ENCODE measurements at places on chromosomes 11 and 22.

DNA sequence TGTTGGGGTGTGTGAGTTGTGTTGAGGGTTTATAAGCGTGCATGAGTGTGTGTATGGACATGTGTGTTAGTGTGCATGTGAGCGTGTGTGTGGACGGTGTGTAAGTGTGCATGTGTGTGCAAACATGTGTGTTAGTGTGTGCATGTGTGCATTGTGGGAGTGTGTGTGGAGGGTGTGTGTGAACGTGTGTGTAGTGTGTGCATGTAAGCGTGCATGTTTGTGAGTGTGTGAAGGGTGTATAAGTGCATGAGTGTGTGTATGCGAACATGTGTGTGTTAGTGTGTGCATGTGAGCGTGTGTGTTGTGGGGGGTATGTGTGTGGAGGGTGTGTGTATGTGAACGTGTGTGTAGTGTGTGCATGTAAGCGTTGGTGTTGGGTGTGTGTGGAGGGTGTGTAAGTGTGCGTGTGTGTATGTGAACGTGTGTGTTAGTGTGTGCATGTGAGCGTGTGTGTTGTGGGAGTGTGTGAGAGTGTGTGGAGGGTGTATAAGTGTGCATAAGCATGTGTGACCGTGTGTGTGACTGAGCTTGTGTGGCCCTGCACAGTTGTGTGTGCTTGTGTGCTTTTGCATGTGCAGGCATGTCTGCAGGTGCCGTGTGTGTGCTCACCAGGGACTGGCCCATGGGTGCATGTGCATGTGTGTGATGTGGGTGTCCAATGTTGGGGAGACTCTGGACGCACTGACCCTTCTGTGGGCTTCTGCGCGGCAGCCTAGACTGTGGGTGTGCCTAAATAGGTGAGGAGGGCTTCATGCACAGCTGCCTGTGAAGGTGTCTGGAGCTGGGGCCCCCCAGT lies 866.2 kb downstream of the TBC1D22A start:
- no peak for DNase-seq

GRCh38 chr22:49186762-49187161 lies 640.9 kb downstream of the BRD1 start:
- no peak for DNase-seq

GRCh38 chr11:86678296-86678695 lies 5.9 kb upstream of the ME3 start:
- no peak for DNase-seq

DNA sequence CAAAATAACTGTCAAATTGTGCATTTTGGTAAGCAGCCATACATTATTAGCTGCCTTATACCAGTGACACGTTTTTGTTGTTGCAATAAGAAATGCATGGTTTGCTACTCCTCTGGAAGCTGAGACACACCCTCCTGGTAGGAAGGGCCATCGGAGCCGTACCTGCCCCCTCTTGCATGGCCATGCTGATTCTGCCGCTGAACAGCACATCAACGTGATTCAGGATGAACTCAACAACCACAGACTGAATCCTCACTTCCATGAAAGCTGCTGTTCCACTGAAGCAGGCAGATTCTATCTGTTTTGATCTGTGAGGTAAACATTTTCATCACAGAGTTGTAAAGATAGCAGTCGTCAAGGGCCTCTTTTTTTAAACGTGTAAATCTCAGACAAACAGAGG lies 38.6 kb upstream of the TP53AIP1 start:
- no peak for DNase-seq

- DNase-seq: no peak
Measured at GRCh38 chr11:98740321-98740720, 280.4 kb upstream of the CNTN5 start.

- DNase-seq: no peak
Measured at GRCh38 chr11:70240337-70240736, 30.2 kb upstream of the PPFIA1 start.

DNA sequence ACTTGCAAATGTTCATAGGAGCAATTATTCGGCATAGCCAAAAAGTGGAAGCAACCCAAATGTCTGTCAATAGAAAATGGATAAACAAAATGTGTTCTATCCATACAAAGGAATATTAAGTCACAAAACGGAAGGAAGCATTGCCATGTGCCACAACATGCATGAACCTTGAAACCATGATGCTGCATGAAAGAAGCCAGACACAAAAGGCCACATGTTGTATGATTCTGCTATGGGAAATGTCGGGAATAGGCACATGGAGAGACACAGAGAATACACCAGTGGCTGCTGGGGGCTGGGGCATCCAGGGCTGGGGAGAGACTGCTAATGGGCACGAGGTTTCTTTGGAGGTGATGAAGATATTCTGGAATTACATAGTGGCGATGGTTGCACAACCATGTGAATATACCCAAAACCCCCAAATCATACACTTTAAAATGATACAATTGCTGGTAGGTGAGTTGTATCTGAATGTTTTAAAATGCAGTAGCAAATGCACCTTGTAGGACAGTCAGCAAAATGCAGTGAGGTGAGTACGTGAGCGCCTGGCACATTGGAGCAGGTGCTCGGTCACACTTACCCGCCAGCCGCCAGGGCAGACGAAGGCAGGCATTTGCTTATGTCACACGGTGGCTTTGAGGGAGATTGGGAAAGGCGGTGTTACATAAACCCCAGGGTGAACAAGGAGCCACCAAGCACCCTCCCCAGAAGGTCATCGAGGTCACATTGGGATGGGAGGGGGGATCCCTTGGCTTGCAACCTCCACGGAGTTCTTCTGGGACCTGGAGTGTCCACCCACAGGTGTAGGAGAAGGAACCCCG lies 6.3 kb upstream of the OSM start:
- DNase-seq: no peak

DNA sequence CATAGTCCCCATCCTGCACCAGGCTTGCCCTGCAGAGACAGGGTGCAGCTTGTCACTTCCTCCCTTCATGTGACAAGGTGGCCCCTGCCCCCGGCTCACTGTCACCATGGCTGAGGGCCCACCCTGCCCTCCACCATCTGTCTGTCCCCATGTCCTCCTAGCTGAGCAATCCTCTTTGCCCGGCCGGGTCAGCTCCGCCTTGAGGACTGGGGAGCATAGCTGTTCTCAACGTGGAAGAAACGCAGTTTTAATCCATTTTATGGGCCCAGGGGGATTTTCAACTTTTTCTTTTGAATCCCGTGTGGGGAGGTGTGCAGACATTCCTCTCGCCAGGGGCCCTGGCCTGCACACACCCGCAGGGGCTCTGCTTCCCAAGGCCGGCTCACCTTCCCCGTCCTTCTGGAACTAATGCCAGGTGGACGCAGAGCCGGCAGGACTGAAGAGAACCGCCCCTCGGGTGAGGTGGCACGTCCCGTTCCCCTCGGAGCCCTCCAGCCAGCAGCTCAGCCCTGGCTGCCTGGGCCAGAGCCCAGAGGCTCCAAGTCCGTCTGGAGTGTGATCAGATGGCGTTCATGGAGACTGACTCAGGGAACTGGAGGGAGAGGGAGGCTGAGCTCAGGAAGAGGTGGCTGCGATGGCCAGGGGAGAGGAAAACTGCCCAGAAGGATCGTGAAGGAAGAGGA lies 1108.7 kb downstream of the BRD1 start:
- DNase-seq: no peak

GRCh38 chr22:41030891-41031290 lies 61.5 kb upstream of the EP300 start:
- no peak for DNase-seq

DNA sequence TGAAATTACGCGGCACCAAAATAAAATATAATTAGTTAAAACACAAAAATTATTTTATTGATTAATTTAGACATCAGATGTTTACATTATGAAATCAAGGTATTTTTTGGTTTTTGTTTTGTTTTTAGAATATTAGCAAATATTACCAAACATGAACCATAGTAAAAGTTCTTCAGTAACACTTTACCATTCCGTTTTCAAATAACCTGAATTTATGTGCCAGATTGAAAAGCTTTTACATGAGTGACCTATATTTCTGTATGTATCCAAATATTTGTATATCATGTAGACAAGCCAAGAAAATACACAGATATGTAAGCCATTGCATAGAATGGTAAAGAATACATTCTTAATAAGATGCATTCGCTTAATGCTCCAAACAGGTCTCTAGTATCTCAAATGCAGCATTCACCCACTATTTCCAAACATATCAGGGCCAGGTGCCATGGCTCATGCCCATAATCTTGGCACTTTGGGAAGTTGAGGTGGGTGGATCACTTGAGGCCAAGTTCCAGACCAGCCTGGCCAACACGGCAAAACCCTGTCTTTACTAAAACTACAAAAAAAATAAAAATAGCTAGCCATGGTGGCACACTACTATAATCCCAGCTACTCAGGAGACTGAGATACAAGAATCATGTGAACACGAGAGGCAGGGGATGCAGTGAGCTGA lies 102.4 kb upstream of the SERPIND1 start:
- DNase-seq: no peak

DNA sequence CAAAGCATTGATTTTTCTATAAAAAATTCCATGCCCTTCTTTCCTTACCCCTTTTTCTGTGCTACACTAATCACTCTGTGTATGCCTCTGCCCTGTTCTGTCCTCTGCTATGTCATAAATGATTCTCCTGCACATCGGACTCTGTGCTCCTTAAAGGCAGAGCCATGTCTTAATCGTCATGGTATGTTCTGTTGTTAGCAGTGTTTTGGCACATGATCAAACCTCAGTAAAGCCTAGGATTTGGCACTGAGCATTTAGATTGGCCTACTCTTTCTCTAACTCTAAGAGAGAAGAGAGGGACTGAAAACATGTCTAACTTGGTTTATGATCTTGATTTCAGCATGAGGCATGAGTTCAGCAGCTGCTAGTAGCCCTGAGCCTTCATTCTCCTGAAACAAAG lies 266.9 kb downstream of the AASDHPPT start:
- DNase-seq: no peak

DNA sequence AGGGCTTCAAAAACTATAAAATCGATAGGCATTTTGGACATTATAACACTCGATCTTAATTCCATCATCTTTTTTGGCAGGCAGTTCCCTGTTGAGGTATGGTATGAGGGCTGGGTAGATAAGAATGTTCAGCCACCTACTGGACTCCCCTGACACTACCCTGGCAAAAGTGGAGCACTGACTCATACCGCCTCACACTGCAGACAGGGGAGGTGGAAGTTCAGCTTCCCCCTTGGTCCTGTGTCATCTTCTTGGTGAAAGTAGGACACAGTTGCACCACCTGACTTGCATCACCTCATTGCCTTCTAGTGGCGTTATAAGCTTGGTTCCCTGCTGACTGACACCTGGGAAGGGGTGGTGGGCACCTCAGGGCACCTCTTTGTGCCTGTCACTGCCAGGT lies 30.4 kb downstream of the PAAF1 start:
- DNase-seq: no peak

- DNase-seq: no peak
Measured at GRCh38 chr11:3962406-3962840, 107.0 kb downstream of the STIM1 start.

DNA sequence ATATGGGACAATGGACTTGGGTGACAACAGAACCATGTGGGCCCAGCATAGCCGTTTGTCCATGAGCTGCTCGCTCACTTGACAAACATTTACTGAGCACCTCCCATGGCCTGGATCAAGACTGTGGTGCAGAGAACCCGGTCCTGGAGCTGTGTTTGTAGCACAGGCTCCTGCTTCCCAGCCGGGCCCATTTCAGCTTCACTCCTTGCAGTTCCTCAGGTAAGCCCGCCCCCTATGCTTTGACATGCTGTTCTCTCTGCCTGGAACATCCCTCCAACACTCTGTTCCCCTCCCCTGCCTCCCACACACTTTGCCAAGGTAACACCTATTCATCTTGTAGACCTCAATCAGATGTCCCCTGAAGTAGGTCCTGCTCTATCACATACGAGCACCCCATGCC lies 19.3 kb upstream of the IGSF22 start:
- DNase-seq: no peak

GRCh38 chr22:39144101-39144767 lies 8.2 kb downstream of the CBX7 start:
- peak; percentile 61 for DNase-seq

DNA sequence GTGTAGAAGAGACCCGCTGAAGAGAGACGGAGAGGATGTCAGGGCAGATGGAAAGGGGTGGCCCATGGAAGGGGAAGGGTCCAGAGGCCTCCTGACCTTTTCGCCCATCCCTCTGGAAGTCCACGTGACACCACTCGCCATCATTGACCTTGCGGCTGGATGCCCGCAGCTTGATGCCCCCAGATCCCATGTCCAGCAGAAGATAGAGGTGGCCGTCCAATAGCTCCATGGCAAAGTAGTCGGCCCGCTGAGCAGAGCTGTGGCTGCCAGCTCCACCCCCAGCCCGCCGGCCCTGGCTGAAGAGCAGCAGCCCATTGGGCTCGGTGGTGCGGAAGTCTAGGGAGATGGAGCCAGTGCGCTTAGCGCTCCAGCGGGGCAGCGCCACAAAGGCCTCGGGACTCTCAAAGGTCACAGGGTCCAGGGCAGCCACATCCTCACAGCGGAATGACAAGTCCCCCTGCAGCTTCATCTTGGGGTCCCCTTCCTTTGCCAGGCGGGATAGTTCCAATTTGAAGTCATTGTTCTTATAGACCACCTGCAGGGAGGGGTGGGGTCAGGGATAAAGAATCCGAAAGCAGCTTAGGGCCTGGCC lies 55.7 kb downstream of the NRXN2 start:
- DNase-seq: no peak

- no peak for DNase-seq
Measured at GRCh38 chr11:834371-835316, 1.9 kb downstream of the CD151 start.

- DNase-seq: no peak
Measured at GRCh38 chr11:102640946-102641345, 15.8 kb upstream of the MMP20 start.

- no peak for DNase-seq
Measured at GRCh38 chr11:1197431-1197885, 25.4 kb upstream of the MUC5B start.

DNA sequence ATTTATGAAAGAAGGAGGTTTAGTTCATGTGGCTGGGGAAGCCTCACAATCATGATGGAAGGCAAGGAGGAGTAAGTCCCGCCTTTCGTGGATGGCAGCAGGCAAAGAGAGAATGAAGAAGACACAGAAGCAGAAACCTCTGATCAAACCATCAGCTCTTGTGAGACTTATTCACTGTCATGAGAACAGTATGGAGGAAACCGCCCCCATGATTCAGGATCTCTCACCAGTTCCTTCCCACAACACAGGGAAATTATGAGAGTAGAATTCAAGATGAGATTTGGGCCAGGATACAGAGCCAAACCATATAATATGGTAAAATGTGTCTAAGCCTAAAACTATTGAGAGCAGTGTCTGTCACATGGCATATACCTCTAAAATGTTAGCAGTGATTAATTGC lies 503.8 kb upstream of the CCDC179 start:
- no peak for DNase-seq

GRCh38 chr11:47406896-47407745 lies 1.3 kb upstream of the SLC39A13 start:
- DNase-seq: no peak

GRCh38 chr22:22935546-22936157 lies 48.0 kb downstream of the IGLL5 start:
- peak; percentile 96 for DNase-seq

DNA sequence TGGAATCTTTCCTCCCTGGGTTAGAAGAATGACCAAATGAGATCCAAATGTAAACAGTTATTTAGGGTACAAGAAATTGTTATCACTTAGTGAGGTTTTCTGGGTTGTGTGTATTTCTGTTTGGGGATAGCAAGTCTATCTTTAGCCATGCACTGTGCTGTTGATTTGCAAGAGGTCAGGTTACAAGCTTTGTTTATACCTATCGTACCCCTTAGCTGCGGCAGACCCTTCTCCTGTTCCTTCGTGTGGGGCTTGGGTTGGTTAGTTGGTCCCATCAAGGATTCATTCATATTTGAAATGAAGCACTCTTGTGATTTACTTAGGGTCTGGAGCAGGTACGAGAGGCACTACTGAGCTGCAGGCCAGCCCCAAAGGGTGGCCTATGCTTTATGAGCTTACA lies 72.6 kb downstream of the USP35 start:
- no peak for DNase-seq
